ENCODE measurements at places on chromosomes 3 and 15. TPM values are rescaled to one million over a fixed set of nuclear protein-coding genes. Genes with fewer than 3 reads are reported as not detected.

The MNS1 gene
- total RNA-seq: 3.0 TPM

The RPL32 gene
- 2,698 TPM for total RNA-seq

DNA sequence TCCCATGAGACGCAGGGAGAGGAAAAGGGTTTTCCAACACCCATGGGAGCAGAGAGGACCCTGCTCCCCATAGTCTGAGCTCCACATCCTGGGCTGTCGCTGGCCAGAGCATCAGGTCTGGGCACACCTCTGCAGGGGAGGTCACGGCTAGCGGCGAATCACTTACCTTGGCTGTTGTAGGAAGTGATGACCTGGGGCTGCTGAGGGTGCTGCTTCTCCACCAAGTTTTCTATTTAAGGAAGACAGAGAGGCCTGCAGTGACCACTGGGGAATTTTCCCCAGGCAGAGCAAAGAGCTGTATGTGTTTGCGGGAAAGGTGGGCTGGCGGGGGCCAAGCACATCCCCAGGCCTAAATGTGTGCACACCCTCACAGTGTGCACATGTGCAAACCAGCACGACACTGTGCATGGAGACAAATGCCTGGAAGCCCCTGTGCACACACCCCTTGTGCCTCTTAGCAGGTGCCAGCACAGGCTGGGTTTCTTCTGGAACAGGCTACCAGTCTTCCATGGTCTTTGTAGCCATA, 7.6 kb downstream of the KY start:
- no peak for DNase-seq

DNA sequence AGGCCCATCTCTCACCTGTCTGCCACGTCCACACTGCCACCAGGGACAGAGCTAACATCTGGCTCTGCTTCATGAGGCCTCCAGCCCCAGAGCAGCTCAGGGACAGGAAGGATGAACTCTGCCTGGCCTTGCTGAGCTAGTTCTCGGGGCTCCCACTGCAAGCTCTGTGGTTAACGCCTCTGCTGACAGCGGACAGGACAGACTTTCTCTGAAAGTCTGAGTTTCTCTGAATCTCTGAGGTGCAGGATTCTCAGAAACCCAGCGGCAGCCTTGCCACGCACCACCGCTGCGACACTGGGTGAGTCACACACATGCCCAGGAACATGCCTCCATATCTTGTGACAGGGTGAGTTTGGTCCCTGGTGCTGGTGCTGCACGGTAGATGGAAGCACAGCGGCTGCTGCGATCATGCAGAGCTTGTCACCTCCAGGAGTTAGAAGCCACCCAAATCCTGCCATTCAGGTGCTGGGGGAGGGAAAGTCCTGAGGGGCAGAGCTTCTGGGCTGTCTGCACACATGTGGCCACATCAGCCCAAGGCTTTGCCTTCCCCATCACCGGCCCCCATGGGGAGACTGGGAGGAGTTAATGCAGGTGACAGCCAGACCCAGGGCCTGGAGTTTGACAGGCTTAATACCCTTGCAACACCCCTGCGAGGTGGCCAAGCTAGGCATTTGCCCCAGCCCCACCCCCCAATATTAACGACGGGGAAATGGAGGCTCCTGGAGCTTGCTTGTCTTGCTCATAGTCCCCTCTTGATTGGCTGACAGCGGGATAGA, 267.0 kb downstream of the PLCL2 start:
- DNase-seq: no peak

DNA sequence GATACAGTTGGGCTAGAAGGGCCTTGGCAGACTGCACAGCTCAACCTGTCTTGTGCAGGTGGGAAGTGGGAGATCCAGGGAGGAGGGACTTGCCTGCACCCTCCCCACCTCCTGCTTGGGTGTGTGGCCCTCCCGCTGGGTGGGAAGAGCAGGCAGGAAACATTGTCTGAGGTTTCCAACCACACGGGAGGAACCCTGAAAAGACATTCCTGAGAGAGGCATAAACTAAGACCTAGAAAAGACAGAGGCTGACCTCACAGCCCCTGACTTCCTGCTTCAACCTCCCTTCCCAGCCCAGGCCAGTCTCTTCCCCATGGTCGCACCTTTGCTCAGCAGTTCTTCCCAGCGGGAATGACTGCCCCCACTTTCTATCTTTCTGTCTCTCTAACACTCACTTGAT, 46.3 kb upstream of the INSYN1 start:
- peak; percentile 83 for DNase-seq

- DNase-seq: no peak
These were observed 161.2 kb downstream of the MINAR1 start for GRCh38 chr15:79593119-79593869.

DNA sequence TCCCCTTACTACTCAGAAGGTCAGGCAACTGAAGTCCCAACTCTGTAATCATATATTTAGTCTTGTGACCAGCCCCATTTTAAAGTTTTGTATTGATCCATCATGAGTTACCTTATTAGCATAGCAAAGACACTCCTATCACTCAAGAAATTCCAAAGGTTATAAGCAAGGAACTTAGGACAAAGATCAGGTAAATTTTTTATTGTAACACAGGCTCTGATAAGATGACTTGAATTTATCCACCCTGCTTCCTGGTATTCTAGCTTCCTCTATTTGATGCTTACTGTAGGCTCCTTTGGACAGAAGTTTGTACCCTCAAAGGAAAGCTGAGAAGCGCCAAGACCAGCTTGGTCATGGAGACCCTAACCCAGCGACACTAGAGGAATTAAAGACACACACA, 8.2 kb upstream of the NDN start:
- no peak for DNase-seq

- peak; percentile 98 for DNase-seq
These were observed 195.1 kb upstream of the ICE2 start for GRCh38 chr15:60673918-60674558.

The KIF15 gene
- 15.6 TPM for total RNA-seq

The NOP10 gene
- total RNA-seq: 421 TPM
